ENCODE measurements at places on chromosomes 12 and 14.

DNA sequence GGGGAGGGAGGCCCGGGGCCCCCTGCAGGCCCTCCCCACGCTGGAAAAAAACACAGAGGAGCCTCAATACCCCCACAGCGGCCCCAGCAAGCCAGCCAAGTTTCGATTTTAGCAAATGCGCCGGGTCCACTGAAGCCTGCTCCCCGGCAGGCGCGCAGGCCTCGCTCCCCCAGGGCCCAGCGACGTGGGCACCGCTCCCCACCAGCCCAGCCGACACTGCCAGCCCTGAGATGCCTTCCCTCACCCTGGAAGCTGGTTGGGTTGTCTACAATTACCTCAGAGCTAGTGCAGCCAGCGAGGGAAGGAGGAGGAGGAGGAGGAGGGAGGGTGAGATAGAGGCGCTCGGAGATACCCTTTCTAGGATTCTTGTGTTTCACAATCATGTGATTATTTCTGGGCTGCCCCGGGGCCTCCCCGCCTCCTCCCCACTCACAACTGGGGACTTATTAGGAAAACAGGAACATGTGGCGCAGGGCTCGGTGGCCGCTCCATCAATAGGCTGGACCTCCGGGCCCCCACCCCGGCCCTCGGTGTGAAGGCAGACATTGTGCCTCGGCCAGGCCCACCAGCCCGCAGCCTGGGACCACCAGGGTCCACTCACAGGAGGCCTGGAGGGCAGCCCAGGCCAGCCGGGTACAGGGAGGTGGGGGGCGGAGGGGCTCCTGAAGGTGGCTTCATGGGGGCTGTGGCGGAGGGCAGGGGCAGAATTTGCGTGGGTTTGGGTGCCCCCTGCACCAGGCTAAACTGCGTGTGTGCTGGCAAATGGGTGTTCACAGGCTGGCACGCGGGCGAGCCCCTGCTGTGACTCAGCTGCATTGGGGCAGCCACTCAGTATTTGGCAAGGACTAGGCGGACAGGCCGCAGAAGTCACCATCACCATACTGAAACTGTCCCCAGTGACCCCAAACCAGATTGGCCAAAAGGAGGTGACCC lies 109.9 kb downstream of the NCOR2 start:
- no peak for DNase-seq

GRCh38 chr14:104145826-104146601 lies 7.6 kb downstream of the KIF26A start:
- peak; percentile 44 for DNase-seq

DNA sequence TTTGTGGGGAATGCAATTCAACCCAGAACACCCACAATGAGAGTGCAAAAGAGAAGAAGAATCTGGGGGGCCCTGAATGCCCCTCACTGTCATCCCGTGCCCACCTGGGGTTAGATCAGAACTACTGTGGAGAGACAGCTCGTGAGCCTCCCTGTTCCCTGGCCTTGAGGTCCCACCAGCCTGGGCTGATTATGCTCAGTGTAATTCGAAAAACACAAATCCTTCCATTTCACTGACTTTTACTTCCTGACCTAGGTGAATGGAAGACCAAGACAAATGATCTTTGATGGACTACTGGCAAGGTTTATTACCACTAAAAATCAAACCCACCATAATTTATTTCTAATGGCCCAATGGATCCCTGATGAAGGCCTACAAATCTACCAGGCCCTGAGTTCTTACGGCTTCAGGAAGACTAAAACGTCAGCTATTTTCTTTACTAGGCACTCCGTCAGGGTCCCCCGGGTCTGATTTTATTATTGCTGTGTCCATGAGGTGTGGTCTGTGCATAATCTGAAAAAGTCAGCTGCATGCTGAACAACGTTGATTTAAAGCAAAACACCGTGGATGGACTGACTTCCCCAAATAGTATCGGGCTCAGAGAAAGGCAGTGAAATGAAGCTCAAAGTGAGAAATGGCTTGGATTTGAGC lies 44.9 kb upstream of the RMST start:
- no peak for DNase-seq

DNA sequence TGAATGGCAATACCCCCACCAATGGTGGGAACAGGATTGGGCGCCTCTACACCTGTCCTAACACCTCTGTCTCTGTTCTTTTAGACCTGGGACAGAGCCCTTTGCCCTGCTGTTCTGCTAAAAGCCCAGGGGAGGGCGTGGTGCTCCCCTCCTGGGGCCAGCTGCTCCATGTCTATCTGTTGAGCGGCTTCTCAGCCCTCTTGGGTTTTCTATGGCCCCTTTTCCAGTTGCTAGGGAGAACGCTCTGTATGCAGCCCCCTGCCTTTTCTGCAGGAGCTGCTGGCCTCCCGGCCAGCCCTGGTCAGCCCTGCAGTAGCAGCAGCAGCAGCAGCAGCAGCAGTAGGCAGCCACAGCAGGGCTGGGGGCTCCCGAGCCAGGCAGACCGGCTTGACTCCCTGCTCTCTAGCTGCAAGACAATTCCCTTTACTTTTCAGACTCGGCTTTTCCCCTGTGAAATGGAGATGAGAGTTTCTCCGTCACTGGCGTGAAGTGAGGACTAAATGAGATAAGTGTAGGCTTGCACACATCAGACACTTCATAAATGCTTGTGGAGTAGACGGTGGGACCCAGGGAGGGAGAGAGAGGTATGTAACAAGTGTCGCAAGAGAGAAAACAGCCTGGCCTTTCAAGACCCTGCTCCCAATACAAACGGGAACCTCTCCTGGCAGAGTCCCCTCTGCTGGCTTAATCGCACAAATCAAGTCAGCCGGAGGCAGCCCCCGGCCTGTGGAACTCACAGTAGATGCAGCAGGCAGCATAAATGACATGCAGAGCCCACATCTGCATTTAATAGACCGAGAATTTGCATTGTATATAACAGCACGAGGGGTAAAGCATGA lies 1.0 kb downstream of the RTL1 start:
- peak; percentile 60 for DNase-seq

GRCh38 chr12:95335948-95336347 lies 118.3 kb downstream of the VEZT start:
- no peak for DNase-seq

DNA sequence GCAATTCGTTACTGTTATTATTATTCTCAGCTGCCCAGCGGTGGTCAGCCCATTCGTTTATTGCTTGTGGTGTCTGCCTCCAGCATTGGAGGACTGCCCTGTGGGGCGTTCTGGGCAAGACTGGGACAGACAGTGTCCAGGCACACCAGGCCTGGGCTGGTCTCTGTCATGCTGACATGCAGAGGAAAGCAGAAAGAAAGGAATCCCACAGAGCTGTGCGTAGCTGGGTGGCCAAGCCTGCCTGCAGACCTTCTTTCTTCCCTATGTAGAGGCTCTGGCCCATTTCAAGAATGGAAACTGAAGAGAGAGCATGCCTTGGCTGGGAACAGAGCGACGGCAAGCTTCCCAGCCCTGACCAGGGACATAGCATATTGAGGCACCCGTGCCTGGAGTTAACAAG lies 525.3 kb upstream of the TBX3 start:
- no peak for DNase-seq

DNA sequence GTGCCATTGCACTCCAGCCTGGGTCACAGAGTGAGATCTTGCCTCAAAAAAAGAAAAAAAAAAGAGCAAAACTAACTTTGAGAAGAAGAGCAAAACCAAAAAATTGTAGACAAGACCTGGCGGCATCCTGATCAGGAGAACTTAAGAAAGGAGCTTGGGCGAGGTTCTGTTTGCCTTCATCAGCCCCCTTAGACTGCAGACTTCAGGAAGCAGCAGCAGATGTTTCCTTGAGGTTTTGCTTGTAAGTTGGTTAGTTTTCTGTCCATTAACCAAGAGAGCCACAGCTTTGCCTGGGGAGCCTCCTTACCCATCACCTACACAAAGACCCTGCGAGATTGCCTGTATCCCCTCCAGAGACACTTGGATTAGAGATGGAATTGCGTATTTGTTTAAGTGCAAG lies 189.0 kb downstream of the AACS start:
- DNase-seq: no peak

DNA sequence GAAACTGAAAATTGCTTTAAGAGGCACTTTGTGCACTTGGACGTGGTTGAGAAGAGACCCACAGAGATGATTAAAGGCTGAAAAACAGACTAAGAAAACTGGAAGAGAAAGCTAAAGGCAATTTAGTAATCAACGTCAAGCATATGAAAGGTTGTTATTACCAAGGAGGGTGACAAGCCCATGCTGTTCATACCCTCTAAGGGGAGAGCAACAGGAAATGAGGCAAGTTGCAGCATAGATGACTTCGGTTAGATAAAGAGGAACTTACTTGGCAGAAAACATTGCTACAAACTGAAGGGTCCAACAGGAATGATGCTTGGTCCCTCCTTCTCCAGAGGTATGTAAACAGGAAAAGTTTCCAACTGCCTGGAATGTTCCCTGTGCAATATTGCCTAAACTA lies 107.8 kb downstream of the DUSP6 start:
- no peak for DNase-seq
